ENCODE measurements at places on chromosomes 13 and 19. TPM values are rescaled to one million over a fixed set of nuclear protein-coding genes. Genes with fewer than 3 reads are reported as not detected.
A peak's percentile ranks its signal among the peaks of the same experiment; 100 is the strongest.

GRCh38 chr19:4062419-4063368 lies 4.0 kb downstream of the ZBTB7A start:
- H3K4me1 ChIP-seq, result peaks cover 2% of the 10 kb centered on the region
- no peaks in the 10 kb centered on the region for H3K36me3 ChIP-seq
- no peaks in the 10 kb centered on the region for H3K27me3 ChIP-seq
- H3K4me3 ChIP-seq, result no peak overlapping the region
- DNase-seq, result no peak
- H3K27ac ChIP-seq, result no peak overlapping the region

DNA sequence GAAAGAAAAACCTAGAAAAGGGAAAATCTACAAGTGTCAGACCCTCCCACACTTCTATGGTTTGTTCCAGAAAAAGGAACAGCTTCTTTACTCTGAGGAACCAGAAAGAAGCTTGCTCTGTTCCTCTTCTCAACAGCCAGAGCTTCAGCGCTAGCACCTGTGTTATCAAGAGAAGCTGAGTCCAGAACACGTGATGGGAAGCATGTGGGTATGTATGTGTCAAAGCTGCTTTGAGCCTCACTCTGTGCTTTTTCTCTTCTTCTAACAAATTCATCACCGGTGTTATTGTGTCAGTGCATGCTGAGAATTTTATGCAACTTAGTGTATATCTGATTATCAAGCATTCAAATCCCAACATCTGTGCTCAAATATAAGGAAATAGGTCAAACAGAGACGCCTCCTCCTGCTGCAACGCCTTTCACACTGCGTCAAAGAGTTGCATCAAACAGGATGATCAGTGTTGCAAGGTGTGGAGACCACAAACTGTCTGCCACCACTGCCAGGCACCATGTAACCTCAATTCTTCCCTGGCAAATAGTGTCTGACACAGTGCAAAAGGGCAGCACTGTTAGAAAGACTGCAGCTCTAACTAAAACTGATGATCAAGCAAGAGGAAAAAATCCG lies 83.9 kb downstream of the LRRC63 start:
- no peak overlapping the region for H3K27ac ChIP-seq
- no peaks in the 10 kb centered on the region for H3K4me1 ChIP-seq
- no peaks in the 10 kb centered on the region for H3K36me3 ChIP-seq
- H3K27me3 ChIP-seq, result peaks cover 6% of the 10 kb centered on the region

GRCh38 chr13:44421853-44422525 lies 48.4 kb downstream of the SERP2 start:
- no peak overlapping the region for H3K27ac ChIP-seq
- H3K36me3 ChIP-seq, result no peaks in the 10 kb centered on the region
- peaks cover 16% of the 10 kb centered on the region for H3K27me3 ChIP-seq
- DNase-seq, result no peak
- peaks cover 7% of the 10 kb centered on the region for H3K4me1 ChIP-seq

The ADM5 gene
- 7.7 TPM for total RNA-seq

- no peaks in the 10 kb centered on the region for H3K4me1 ChIP-seq
- no peak for DNase-seq
- no peaks in the 10 kb centered on the region for H3K27me3 ChIP-seq
These were observed 106.5 kb downstream of the ATP11A start for GRCh38 chr13:112796190-112796915.

DNA sequence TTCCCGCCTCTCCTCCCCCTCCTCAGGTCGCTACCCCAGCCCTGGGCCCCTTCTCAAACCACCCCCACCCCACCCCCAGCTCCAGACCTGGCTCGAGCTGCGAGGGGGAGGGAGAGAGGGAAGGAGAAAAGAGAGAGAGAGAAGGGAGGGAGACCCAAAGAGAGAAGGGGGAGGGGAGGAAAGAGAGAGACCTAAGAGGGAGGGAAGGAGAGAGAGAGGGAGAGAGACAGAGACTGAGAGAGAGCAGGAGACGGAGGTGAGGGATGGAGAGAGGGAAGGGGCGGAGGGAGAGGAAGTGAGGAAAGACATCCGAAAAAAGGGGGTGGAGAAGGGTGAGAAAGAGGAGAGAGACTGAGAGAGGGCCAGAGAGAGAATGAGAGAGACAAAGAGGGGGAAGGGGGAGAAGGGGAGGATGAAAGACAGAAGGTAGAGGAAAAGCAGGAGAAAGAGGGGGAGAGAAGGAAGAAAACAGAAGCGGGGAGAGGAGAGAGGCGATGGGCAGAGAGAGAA lies 2.0 kb upstream of the SPACA6 start:
- peak overlapping the region; percentile 74 for H3K27ac ChIP-seq
- H3K36me3 ChIP-seq, result peaks cover 6% of the 10 kb centered on the region
- no peaks in the 10 kb centered on the region for H3K27me3 ChIP-seq
- H3K4me1 ChIP-seq, result peaks cover 25% of the 10 kb centered on the region

- peaks cover 3% of the 10 kb centered on the region for H3K36me3 ChIP-seq
- peaks cover 9% of the 10 kb centered on the region for H3K27me3 ChIP-seq
- H3K4me3 ChIP-seq, result peak overlapping the region; percentile 90
- no peak overlapping the region for H3K27ac ChIP-seq
- DNase-seq, result no peak
- H3K4me1 ChIP-seq, result peaks cover 11% of the 10 kb centered on the region
These were observed 3.6 kb downstream of the FOXO1 start for GRCh38 chr13:40662866-40663265.

The CEACAM20 gene
- not detected for total RNA-seq

The OR7G2 gene
- total RNA-seq, result not detected

DNA sequence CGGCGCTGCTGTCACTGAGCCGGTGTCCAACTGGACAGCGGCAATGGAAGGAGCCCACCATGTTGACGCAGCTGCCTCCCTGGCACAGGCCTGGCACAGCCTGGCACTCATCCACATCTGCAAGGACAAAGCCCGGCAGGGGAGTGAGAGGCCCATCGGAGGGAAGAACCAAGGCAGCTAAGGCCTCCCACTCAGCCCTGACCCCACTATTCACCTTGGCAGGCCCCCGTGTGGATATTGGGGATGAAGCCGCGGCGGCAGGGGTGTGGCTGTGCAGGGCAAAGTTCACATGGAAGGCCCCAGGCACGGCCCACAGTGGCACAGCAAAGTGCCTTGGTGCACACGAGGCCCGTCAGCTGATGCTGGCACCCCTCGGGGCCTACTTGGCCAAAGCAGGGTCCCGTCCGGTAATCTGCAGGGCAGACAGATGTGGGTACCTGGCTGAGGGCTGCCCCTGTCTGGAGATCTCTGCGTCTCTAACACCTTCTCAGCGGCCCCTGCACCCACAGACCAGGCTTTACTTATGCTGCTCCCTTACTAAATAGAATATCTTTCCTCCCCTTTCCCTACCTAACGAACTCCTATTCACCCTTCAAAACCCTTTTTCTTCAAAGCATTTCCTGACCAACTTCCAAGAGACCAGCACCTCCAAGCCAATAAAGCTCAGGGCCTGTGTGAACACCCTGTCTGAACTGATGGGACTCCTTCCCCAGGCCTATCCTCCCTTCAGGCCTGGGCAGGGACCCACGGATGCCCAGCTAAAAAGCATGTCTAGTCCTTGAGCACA lies 7.5 kb downstream of the FBN3 start:
- H3K27me3 ChIP-seq, result no peaks in the 10 kb centered on the region
- peaks cover 8% of the 10 kb centered on the region for H3K36me3 ChIP-seq
- H3K27ac ChIP-seq, result no peak overlapping the region
- no peak overlapping the region for H3K4me3 ChIP-seq

DNA sequence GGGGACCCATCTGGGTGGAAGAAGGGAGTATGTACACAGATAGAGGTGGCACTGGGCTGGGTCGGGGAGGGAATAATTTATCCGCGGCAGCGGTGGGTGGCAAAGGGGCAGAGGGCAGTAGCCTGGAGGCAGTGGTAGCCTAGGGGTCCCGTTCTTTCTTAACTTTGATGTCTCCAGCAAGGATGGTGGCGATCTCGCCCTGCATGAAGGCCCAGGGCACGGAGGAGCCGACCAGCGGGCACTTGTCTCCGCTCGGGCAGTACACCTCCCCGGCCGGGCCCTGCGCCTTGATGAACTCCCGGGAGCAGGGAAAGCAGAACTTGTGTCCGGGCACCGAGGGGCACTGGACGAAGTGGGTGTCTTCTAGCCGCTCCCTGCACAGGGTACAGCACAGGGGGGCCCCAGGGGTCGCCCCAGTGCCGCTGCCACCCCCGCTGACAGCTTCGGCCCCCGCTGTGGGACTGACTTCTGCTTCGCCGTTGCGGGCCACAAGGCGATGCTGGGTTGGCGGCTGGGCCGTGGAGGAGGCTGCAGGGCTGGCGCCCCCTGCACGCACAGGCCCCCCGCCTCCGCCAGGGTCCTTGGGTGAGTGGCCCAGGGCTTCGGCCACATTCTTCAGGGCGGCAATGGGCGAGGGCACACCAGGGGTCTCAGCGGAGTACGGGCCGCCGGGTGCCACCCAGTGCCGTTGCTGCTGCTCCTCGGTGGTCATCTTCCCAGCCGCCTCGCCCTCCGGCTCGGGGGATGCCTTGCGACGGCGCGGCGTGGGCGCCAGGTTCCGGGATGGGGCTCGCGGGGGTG lies 1.9 kb downstream of the IRF2BP1 start:
- peaks cover 35% of the 10 kb centered on the region for H3K4me1 ChIP-seq
- peak overlapping the region; percentile 72 for H3K4me3 ChIP-seq
- no peak overlapping the region for H3K27ac ChIP-seq
- DNase-seq, result no peak

The RXFP2 gene
- not detected for total RNA-seq

- no peaks in the 10 kb centered on the region for H3K36me3 ChIP-seq
- H3K27ac ChIP-seq, result no peak overlapping the region
These were observed 7.8 kb downstream of the CPB2 start for GRCh38 chr13:46097015-46097414.

Data from progenitor cell of endocrine pancreas (in vitro differentiated cells).